ENCODE measurements at places on chromosomes 3 and 15.

- DNase-seq = no peak
Observed at GRCh38 chr15:31070867-31071266, 30.7 kb downstream of the TRPM1 start.

DNA sequence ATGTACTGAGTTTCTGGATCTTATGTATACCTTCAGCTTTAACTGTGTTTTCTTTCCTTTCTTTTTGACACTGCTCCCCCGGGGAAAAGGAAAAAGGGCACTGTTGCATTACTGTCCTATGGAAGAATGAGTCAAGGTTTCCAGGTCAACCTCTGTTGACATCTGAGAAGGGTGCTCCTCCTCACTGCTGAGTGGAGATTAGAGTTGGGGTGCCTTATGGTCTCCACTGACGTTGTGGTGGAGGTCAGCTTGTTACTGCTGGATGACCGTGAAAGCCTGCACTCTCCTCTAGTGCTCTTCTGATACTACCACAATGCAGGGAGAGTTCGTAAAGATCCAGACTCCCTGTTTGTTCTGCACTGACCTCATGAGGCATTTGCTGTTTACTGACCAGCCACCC is 252.1 kb upstream of the GRM7 start:
- no peak for DNase-seq

GRCh38 chr15:61034678-61035291 is 194.3 kb downstream of the RORA start:
- DNase-seq = peak; percentile 53

GRCh38 chr15:80787316-80787715 is 8.1 kb downstream of the CEMIP start:
- DNase-seq = no peak

DNA sequence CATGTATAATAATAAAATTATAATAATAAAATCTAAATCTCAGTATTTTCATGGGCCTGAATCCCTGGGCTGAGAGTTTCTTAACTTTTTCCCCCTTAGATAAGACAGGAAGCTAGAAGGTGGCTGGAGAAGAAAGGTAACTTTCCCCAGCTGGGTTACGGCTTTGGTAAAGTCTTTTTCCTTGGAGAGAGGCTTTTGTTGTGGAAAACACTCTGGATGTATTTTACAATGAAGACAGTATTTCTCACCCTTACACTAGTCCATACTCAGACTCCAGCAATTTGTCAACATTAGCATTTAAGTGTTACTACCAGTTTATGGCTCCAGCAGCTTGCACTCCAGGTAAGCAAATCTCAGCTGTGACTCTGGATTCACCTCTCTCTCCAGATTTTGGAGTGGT is 34.9 kb downstream of the APH1B start:
- DNase-seq = no peak

- no peak for DNase-seq
Observed at GRCh38 chr3:195767792-195768191, 43.9 kb downstream of the MUC4 start.

DNA sequence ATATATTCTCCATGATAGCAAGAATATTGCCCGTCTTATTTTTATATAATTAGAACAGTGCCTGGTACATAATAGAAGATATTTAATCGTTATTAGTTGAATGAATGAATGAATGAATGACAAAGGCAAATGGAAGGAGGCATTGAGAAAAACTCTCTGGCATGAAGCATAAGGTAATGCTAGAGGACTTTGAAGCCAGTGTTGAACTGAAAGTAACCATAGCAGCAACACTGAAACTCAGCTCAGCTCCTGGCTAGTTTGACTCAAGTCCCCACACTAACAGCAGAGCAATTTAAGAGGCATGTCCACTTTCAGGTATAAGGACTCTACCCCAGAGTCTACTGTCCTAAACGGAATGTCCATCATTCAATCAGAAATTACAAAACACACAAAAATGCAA is 227.0 kb downstream of the CPNE4 start:
- no peak for DNase-seq

DNA sequence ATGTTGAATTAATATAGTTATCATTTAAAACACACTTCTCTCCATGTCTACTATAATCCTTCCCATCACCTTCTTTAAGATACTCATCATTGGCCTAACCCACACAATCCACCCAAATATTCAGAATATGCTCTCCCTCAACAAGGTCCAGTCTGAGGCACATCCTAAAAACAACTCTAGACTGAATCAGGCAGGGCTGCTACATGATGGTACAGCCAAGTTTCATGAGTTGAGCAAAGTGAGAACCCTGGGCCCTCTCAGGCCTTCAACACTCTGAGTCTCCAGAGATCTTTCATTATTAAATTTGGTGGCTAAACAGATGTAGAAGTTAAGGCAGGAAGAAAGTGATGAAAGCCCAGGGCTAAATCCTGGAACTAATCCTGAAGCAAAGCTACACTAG is 16.2 kb downstream of the ZNF148 start:
- DNase-seq = no peak

- DNase-seq = no peak
Observed at GRCh38 chr3:156525808-156526207, 29.1 kb downstream of the SSR3 start.

DNA sequence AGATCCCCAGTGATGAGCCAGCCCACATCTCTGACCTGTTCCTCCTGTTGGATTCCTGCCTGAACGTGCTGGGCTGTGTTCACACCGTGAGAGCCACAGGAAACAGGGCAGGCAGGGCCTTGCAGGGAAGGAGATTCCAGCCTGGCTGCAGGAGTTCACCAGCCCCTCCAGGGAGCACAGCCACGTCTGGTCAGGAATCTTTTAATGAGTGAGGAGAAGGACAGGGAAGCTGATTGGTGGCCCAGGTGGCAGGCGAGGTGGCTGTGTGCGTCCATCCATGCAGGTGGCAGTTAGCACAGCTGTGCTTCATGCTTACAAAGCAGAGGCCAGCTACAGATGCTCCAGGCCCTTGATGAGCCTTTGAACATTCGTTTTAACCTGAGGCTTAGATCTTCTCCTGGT is 10.5 kb downstream of the LRRK1 start:
- DNase-seq = no peak

- no peak for DNase-seq
Observed at GRCh38 chr3:175326041-175326440, 466.9 kb downstream of the NAALADL2 start.

DNA sequence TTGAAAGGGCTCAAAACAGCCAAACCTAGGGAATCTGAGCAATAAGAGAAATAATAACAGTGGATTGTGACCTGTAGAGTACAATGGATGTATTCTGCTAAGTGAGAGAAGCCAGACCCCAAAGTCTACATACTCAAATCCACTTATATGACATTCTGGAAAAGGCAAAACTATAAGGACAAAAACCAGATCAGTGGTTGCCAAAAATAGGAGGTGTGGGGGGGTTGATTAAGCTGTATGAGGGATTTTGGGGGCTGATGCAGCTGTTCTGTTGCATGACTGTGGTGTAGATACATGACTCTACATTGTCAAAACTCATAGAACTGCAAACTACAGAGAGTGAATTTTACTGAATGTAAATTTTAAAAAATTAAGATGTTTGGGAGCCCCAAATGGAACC is 20.1 kb upstream of the CGNL1 start:
- no peak for DNase-seq

DNA sequence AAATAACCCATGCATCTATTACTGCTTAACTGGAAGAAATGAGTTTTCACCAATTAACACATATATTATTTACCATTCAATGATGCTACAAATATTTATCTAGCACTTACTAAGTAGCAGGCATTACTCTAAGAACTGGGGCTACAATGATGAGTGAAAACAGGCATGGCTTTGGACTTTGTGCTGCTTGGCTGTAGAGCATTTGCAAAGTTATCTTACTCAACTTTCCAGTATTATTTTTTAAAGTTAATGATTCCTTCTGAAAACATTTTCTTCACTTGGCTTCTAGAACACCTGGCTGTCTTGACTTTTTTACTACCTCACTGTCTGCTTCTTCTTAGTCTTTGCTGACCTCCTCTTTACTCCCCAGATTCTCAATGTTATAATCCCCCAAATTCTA is 1.8 kb downstream of the C3orf33 start:
- no peak for DNase-seq

DNA sequence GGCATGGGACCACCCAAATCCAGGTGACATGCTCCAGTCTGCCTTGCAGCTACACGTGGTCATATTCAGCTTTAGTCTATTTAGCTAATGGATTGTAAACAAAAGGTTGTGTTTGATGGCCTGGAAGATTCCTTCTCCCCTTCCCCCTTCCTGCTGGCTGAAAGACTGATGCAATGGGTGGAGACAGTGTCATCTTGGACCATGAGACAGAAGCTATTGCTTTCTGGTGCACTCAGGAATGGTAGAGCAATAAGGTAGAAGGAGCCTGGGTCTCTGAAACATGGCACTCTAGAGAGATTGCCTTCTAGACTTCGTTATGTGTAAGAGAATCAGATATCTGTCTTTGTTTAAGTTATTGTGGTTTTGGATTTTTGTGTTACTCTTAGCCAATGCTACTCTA is 25.7 kb upstream of the PTX3 start:
- no peak for DNase-seq

DNA sequence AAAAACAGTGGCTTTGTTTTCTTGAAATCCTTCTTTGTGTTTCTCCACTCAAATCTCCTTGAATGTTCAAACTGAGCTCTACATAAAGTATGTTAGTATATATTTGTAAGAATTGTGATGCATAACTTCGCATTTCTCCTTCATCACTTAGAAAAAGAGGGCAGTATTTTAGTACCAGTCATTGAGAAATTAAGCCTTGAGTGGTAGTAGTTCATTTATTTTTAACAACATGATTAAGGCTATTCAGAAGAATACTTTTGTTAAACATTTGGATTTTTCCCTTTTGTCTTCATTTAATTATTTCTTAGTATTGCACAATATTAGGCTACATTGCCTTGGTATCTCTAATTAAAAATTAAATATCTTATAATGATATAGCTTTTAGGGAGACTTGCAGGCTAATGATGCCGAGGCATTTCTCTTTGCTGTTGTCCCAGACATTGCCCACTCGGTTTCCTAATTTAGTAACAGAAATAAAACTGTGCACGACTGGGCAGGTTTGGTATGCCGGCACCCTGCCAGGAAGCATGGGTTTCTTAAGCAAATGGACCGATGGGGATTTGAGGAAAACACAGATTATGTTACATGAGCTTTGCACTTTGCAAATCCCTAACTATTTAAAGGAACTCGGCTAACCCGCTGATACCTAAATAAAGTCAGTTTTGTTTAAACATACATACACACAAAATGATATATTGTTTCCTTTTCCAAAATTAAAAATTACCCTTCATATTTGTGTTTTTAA is 54.7 kb downstream of the LRRC28 start:
- DNase-seq = no peak

DNA sequence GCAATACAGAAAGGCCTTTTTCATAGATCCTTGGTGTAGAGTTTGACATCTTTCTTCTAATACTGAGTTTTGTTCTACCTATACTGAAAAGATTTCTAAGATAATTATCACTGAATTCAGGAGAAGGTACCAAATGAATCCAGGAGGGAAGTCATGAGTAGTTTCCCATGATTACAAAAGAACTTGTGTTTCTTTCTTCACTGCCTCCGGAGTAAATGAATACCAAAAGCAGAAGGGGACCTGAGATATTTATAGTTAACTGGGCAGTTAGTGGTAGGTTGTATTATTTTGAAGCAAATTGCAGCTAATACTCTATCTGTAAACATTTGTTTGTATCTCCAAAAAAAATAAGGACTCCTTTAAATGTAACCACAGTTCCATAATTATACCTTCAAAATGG is 175.4 kb downstream of the SUCNR1 start:
- DNase-seq = no peak

- DNase-seq = no peak
Observed at GRCh38 chr3:39021465-39022285, 30.1 kb downstream of the SCN11A start.

GRCh38 chr3:48507256-48508061 is 3.5 kb upstream of the SHISA5 start:
- DNase-seq = no peak

DNA sequence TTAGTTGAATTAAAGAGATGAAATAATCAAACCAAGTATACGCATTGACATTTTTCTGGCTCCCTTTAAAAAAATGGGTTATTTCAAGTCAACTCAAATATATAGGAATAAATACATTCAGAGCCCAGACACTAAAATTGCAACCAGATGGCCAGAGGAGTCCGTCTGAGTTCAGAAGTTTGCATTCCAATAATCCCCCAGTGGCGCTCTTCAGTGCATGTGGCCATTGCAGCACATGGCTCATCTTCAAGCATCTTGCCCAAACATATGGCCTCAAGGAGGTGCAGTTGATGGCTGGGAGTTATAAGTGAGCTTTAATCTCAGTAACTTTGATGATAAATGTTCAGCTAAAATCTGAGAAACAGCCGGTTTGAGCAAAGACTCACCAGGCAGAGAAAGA is 295.8 kb upstream of the LRRN1 start:
- no peak for DNase-seq

- no peak for DNase-seq
Observed at GRCh38 chr3:191721390-191721861, 260.5 kb downstream of the PYDC2 start.

DNA sequence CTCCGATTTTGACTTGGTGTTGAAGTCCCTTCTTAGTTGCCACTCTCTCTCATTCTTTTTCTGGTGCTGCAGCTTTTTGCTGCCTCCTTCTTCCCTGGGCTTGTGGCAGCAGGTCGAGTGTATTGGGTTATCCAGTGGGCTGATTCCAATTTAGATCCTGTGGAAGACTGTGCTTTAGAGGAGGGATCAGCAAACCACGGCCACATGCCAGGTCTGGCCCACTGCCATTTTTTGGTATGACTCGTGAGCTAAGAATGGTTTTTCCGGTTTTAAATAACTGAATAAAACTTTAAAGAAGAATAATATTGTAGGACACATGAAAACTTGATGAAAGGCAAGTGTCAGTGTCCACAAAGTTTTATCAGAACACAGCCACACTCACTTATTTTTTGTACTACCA is 330.5 kb downstream of the ROBO2 start:
- DNase-seq = peak; percentile 37

GRCh38 chr15:59794229-59794886 is 105.2 kb upstream of the BNIP2 start:
- no peak for DNase-seq

GRCh38 chr3:25781758-25782594 is 1.3 kb downstream of the NGLY1 start:
- no peak for DNase-seq

- DNase-seq = no peak
Observed at GRCh38 chr3:153951276-153951675, 169.9 kb upstream of the ARHGEF26 start.

DNA sequence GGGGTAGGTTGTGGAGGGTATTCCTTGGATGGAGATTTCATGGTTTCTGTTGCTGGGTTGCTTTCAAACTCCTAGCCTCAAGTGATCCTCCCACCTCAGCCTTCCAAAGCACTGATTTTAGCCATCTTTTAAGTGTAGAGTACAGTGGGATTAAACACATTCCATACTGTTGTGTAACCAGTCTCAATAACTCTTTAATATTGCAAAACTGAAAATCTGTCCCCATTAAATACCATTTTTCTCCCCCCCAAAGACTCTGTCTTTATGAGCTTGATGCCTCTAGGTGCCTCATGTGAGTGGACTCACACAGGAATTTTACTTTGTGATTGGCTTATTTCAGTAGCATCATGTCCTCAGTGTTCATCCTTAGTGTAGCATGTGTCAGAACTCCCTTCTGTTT is 74.7 kb upstream of the ATP10A start:
- no peak for DNase-seq

- no peak for DNase-seq
Observed at GRCh38 chr15:101068961-101069653, 149.9 kb downstream of the LRRK1 start.
